ENCODE measurements at places on chromosomes 7 and 10.

DNA sequence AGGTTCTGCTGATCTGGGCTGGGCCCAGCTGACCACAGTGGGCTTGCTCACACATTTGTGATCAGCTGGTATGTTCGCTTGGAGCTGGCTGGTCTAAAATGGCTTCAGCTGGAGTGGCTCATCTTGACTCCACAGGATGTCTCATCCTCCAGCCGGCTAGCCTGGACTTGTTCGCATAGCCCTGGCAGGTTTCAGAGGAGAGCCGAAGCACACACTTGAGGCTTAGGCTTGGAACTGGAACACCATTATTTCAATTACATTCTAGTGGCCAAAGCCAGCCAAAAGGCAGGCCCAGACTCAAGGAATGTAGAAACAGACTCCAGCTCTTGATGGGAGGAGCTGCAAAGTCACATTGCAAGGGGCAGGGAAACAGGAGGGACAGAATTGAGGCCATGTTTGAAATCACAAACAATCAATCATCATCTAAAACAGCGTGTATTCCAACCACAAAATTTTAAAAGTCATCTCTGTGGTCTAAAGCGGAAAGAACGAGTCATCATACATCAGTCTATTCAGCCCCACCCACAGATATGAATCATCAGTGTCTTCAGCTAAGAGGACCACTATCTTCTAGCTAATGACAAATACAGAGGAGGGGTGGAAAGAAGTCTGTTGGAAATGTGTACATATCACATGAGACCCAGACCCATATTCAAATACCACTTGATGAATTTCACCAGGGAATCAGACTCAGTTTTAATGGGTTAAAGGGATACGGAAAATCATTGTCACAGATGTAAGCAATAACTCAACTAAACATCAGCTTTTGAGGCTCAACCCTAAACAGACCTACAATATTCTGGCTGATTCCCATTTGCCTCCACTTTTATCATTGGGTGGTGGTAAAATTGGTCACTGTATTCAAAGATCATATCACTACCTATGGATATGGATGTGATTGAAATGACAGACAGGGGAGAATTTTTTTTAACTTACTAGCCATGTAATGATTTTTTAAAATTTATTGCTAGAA, 139.0 kb upstream of the MKLN1 start:
- DNase-seq = no peak

GRCh38 chr7:100888988-100889750, at the start of gene UFSP1:
UFSP1 (minus strand) TSS chr7:100889715; CDS start chr7:100889271, 444 bp downstream.
- DNase-seq = no peak

DNA sequence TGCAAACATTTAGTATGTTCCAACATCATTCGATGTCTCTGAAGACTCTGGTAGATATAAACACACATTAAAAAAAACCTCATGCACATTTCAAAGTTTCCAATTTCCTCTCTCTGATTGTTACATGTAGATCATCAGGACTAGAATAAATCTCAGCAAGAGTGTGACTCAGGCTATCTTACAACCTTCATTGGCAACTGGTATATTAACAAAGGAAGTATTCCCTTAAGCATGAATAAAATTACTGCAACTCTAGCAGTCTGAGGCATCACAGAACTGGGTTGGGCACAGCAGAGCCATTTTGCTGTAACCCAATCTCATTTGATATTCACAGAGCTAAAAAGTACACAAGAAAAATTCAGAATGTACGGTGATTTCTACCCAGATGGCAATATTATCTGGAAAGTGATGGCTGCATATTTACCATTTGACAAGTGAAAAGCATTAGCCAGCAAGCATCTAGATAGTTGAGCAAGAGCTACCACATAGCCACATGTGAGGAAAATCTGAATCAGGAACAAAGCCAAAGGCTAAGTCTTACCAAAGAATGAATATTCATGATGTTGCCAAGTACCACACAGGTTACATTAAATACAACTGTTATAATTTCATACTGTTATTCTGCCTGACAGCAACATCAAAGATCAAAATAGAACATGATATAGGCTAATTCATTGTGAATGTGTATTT, 232.2 kb downstream of the CRPPA start:
- no peak for DNase-seq

GRCh38 chr7:127907110-127908040, 123.9 kb downstream of the LRRC4 start:
- no peak for DNase-seq

DNA sequence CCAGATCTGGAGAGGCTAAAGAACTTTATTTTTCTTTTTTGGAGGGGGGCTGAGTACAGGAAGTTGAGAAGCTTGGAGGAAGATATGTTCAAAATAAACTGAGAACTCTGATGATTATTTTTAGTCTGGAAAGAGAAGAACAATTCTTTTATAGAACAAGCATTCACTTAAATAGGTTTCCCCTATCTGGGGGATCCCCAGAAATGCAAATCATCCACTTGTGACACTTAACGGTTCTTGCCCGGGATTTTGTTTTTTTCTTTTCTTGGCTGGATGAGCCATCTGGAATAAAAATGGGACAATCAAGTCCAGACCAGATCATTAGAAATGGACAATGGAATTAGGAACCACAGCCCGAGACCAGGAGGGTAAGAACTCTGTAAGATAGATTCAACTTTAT, 95.9 kb upstream of the EGR2 start:
- DNase-seq = no peak

DNA sequence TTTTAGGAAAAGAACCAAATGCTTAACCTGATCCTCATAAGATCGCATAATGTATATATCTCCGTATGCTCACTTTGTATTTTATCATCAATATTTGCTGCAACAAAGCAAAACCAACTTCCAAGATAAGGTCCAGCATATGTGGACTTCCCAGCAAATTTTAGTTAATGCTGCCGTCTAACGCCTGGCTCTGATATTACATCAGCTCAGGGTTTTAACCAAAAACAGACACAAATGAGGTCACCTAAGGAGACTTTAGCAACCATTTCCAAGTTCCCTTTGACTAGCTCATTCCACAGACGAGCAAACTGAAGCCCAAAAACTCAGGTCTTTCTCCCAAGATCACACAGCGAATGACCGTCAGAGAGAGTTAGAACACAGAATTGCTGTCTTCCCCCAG, 59.4 kb upstream of the UCN3 start:
- DNase-seq = no peak

- DNase-seq = no peak
Observed at GRCh38 chr7:113209449-113210203, 91.3 kb upstream of the SMIM30 start.

GRCh38 chr10:42697926-42698325, 59.6 kb upstream of the ZNF33B start:
- no peak for DNase-seq

- DNase-seq = no peak
Observed at GRCh38 chr7:13990319-13990983, 985 bp upstream of the ETV1 start.

GRCh38 chr10:11165591-11166543, 148.2 kb downstream of the CELF2 start:
- peak; percentile 28 for DNase-seq

DNA sequence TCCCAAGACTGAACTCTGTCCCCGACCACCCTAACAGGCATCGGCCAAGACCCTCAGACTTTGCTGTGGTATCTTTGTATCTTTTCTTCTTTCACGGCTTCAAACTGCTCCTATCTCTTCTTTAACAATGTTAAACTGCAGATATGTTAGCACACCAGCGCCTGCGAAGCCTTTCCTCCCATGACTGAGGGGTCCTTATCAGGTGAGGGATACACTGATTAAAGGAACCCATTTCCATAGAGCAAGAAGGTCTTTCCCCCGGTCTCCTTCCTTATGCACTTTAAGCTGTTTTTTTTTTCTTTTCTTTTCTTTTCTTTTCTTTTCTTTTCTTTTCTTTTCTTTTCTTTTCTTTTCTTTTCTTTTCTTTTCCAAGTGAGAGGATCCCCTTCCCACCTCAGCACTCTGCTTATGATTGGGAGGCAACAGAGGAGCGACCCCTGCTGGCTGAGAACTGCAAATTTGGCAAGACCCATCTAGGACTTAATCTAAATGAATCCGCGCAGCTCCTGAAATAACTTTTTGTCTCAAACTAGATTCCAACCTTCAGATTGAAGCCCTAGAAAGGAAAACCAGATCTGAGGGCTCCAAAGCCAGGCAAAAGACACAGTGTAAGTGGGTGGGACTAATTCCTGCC, 109.9 kb downstream of the ITGB8 start:
- no peak for DNase-seq

- no peak for DNase-seq
Observed at GRCh38 chr10:62437696-62438095, 63.5 kb downstream of the ZNF365 start.

- DNase-seq = no peak
Observed at GRCh38 chr7:132899833-132900232, 182.1 kb downstream of the CHCHD3 start.

GRCh38 chr7:67364441-67365017, 367.9 kb downstream of the TYW1 start:
- DNase-seq = no peak

DNA sequence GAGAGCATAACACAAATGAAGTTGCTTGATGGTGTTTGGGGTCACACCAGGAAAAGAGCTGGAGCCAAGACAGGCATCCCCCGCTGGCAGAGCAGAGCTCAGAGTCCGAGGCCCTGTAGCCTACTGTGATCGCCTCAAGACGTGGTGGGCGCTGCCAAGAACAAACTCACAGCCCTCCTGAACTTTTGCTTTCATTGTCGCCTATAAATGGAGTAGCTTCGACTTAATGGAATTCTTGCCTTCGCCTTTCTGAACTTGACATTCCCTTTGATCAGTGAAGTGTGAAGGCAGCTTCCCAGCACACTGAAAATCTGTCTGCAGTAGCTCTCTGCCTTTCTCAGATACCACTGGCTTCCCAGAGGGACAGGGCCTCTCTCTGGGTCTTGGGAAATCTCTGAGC, 21.3 kb downstream of the CPXM2 start:
- DNase-seq = no peak

- DNase-seq = no peak
Observed at GRCh38 chr7:1800902-1801301, 130.8 kb downstream of the ELFN1 start.

DNA sequence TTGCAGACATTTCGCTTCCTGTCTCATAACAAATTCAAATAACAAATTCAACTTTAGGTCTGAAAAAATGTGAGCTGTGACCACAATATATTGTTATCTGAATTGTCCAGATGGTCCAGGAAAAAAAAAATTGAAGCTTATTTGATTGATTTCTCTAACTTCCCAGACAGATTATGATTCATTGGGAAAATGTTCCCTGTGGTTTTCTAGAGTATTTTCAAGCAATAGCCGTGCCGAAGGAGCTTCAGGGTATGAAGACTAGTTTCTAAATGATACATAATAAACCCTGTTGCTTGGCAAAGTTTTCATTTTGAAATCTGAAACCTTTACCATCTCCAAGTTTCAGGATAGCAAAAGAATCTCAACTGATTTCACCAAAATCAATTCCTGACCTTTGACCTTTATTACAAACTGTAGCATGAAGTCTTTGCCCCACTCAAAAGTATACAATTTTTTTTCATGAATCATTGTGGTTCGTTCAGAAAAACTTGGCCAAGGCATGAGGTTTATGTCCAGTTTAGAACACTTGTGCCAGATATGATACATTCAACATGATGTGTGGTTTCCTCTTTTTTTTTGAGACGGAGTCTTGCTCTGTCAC, 109.9 kb downstream of the JCAD start:
- no peak for DNase-seq

DNA sequence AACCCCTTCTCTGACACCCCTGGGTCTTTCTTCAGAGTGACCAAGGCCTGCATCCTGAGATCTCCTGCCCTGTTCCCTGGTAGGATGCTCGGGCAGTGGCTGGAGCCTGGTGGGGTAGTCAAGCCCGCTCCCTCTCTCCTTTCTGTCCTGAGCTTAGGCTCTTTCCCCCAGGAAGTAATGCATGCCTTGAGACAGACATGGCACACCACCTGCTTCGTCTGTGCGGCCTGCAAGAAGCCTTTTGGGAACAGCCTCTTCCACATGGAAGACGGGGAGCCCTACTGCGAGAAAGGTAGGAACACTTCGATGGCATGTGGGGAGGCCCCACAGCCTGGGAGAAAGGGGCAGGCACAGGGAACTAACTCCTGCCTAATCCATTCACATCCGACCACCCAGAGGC, 37.9 kb upstream of the BMPR1A start:
- no peak for DNase-seq

- DNase-seq = no peak
Observed at GRCh38 chr7:107206136-107206535, 37.3 kb downstream of the HBP1 start.

DNA sequence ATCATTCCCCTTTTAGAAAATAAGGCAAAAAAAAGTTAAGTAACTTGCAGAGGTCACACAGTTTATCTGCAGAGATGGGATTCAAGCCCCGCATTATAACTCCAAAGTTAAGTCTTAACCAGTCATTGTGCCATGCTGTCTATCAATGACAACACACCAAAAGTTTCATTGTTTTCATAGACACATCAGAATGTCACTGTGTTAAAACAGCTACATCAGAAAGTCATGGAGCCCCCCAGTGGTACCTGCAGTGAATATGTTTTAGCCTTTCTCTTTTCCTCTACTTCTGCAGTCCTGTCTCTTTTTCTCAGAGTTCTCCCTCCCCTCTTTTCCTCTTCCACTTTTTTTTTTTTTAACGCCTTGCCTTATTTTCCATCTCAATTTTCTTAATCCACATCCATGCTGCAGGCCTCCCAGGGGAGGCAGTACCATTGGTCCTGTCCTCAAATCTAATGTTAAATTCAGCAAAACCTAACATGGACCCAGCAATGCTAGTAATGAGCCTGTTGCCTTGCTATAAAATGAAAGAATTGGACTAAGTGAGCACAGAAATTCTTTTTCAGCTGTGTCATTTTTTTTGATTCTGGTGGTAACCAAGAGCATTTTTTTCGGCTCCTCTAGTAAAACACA, 3.8 kb upstream of the NRCAM start:
- no peak for DNase-seq

DNA sequence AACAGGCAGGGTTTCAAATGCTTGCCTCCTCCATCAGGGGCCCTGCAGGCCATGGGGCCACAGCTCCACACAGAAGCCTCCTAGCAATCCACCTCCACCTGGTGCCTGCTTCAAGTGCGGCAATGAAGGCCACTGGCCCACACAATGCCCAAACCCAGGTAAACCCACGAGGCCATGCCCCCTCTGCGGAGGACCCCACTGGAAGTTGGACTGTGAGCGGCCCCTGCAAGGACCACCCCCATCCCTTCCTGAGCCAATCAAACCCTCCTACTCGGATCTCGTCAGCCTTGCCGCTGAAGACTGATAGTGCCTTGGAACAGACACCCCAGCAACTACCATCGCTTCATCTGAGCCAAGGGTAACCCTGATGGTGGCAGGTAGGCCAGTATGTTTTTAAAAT, 63.1 kb downstream of the LRRC17 start:
- DNase-seq = no peak

GRCh38 chr10:50593523-50594376, 30.0 kb downstream of the SGMS1 start:
- no peak for DNase-seq

Data from activated naive CD4-positive, alpha-beta T cell (primary cell).